ENCODE measurements at places on chromosomes 13 and 19.

DNA sequence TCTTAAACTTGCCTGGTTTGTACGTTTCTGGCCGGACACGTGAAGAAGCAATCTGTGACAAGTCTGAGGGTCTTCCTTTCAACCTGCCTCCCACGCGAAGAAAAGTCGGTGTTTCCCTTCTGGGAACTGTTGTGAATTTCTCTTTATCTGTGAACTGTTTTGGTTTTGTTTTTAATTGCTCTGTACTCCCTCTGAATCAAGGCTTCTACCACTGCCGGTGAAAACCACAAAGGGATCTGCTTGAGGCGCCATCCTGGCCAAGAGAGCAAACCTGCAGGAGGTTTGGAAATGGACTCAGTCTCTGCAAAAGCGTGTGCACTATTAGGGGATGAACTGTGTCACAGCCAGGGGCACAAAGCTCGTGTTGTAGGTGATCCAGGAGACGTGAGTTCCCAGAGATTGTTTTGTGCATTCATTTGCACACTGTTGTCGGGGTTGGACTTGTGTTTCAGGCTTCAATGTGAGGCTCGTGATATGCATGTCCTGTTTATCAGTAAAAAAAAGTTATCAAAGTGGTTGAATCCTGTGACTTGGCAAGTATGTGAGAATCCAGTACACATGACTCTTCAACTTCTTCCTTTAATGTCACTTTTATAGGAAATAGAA, 9.7 kb downstream of the SIGLEC8 start:
- no peak for DNase-seq

GRCh38 chr13:109369353-109370052, 416.9 kb downstream of the IRS2 start:
- DNase-seq: no peak

DNA sequence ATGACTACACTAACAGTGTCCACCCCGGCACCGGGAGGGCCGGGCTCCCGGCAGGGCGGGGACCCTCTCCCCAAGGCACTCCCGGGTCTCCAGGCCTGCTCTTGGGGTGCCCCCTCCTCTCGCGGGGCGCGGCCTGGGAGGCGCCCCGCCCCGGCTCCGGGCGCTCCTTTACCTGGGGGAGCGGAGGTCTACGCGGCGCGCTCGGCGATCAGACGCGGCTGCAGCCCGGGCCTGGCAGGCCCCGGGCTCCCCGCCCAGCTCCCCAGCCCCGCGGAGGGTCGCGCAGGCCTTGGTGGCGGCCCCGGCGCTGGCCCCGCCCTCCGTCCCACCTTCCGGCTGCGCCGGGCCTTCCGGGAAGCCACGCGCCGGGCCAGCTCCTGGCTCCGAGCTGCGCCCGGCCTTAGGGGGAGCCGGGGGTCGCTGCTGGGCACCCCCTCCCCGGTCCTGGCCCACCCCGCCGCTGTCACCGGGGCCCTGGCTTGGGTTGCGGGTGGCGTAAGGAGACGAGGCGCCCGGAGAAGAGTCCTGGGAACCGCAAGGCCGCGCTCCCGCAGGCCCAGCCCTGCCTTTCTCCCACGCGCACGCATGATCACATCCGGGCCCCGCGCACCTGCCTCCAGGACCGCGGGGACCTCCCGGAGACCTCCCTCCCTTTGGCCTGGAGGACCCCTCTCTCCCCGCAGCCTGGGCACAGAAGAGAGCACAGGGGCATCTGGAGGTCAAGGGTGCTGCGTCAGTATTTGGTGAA, at the start of gene C19orf12:
TSS of gene C19orf12 (minus strand) at position 309 of the 748 bp plus-strand sequence. CDS start 6,848 bp downstream, outside the sequence.
- peak; percentile 56 for DNase-seq

DNA sequence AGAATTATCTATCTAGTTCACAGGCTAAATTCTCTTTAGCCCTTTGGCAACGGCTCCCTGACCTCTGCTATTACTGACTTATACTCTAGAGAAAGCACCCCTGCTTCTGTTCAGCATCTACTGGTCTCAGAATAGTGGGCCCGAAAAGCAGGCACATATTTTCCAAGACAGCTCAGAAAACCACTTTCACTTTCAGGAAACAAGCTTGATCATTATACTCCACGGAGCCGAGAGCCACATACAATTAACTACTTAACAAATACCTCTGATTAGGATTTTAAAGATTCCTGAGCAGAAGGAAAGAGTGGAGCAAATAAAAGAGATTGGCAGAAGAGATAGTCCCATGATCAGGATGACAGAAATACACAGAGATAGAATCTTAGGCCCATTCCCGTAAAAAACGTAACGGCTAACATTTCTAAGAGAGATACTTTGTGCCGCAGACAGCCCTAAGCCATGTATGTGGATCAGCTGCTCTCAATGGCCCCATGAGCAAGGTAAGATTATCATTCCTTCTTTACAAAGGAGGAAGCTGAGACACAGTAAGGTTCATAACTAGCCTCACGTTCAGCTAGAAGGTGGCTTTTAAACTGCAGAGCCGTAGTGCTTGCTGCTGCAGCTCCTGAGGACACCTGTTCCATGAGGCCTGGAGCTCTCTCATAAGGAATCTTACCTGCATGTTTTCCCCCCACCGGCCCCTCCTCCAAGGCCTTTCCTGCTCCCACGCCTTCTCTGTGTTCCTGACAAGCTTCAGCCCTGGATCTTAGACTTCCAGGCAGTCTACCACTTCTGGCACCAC, 227.2 kb downstream of the FOXO1 start:
- DNase-seq: no peak

DNA sequence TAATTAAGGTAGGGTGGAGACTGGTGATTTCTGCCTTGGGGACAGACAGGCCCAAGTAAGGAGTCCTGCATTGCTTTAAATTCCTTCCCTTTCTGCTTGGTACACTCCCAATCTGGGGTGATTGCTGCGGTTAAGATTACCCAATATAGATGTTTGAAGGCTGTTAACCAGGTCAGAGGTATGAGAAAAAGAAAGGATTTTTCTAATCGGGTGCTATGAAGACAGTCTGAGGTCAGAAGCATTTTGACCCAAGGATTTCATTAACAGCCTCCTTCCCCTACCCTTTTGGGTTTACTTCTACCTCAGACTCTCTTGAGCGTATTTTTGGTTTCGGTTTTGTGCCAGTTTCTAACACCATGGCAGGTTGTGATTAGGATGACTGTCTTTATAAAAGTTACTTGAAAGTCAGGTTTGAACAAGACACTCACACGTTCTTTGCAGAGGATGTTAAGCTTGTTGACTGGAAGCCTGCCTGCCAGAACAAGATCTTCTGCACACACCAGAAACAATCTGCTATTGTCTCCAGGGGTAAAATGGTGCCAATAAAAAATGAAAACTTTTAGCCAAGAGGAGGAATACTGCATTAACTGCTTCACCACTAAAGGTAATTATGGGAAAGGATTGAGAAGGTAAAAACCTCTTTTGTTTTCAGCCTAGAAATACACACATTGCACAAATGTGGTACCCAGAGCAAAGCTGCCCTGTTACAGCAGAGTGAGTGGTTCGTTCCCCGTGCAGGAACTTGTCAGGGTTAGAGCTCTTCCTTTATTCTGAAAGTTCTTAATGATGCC, 108.8 kb downstream of the NDFIP2 start:
- DNase-seq: no peak

GRCh38 chr13:36919171-36919832, 736 bp downstream of the SMAD9 start:
- DNase-seq: peak; percentile 53

- DNase-seq: peak; percentile 90
These were observed at the start of gene ZNF546 for GRCh38 chr19:39996811-39997637. Gene ZNF546 (plus strand): TSS chr19:39997060. CDS start chr19:39998327, 1,267 bp downstream.

GRCh38 chr19:5182751-5183150, 157.9 kb downstream of the PTPRS start:
- DNase-seq: no peak

DNA sequence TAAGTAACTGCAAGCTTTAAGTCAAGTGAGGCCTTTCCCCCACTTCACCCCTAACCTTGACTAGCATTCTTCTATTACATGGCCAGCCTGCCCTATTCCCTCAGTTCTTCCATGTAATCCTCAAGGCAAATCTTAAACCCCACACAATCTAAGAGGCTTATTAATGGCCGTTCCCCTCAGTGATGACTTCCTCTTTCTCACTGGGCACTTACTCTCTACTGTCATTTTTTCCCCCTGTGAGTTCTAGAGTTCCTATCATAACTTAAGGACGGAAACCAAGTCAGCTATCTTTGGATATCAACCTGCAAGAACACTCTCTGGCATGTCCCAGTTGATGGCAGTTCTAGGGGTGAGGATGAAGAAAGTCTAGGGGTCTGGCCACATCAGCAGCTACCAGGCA, 131.2 kb downstream of the DCLK1 start:
- DNase-seq: no peak

DNA sequence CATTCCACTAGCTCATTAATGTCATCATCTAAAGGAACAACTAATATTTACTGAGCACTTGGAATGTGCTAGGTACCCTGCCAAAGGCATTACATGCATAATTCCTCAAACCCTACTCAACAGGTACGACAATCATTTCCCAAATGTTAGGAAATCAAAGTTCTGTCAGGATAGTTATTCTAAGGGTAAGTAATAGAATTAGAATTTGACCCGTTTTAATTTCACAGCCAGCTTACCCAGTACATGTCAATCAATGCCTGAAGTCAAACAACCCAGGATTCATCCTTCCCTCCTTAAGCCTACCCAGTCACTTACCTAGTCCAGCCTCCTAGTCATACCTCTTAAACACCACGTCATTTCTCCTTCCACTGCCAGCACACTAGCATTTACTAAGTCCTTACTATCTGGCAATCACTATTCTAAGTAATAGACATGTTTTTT, 2.4 kb downstream of the LNX2 start:
- no peak for DNase-seq

GRCh38 chr13:51974482-51974881, 36.8 kb downstream of the ATP7B start:
- DNase-seq: no peak

DNA sequence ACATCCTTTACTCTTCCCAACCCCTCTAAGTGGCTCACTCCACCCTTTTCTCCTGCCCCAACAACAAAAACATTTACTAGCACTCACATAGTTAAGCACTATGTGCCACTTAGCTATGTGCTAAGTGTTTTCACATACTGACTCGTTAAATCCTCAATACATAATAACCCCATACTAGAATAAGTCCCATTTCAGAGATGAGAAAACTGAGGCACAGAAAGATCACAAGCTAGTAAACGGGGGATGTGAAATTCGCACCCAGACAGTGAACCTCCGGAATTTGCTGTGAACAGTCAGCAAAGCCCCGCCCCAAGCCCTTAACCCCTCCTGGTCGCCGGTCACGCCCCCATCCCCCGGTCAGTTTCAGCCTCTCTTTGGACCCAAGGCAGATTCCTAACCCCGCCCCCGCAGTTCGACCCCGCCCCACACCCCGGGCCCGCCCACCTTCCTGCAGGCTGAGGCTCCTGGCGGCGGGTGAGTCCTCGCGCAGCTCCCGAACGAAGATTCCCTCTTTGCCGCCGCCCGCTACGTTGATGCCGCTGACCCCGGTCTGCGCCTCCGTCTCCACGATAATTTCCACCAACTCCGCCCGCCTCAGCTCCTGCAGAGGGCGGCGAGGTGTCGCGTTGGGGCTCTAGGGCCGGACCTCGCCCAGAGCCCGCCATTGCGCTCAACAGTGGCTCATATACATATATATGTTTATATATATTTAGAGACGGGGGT, 9.8 kb downstream of the PRX start:
- peak; percentile 87 for DNase-seq

GRCh38 chr13:79711631-79712030, 230.7 kb downstream of the NDFIP2 start:
- DNase-seq: no peak
